ENCODE measurements at places on chromosomes 11 and 22.

GRCh38 chr11:4511282-4512245 lies 29.1 kb downstream of the OR52K1 start:
- no peak for DNase-seq

- no peak for DNase-seq
Measured at GRCh38 chr11:83118814-83119213, 38.1 kb upstream of the PCF11 start.

DNA sequence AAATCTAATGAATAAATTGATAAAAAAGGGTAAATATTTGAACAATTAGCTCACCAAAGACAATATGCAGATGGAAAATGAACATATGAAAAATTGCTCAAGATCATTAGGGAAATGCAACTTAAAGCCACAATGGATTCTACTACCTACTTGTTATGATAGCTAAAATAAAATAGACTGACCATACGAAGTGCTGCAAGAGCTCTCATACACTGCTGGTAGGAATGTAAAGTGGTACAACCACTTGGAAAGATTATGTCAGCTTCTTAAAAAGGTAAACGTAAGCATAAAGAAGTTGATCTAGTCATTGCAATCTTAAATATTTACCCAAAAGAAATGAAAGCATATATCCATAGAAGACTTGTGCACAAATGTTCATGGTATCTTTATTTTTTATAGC lies 504.2 kb upstream of the ARHGAP42 start:
- no peak for DNase-seq

- DNase-seq, result no peak
Measured at GRCh38 chr22:24046024-24046423, 34.9 kb downstream of the CABIN1 start.

DNA sequence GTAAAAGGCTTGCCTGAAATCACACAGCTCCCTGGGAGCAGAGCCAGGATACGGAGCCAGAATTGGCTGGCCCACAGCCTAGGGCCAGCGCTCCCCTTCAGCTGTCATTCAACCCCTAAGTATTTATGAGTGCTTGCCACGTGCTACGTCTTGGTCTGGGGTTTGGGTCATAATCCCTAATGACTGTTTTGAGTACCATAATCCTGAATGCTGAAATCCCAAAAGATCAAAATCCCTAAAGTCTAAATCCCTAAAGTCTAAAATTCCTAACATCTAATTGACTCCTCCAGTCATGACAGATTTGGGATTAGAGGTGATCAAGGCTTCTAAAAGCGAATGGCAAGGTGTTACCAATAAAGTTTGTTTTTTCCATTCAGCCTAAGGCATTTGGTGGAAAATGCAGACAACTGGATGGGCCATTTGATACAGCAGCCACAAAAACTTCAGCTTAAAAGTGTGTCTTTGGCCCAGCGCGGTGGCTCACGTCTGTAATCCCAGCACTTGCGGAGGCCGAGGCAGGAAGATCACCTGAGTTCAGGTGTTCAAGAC lies 59.8 kb upstream of the PRR5 start:
- DNase-seq, result no peak

DNA sequence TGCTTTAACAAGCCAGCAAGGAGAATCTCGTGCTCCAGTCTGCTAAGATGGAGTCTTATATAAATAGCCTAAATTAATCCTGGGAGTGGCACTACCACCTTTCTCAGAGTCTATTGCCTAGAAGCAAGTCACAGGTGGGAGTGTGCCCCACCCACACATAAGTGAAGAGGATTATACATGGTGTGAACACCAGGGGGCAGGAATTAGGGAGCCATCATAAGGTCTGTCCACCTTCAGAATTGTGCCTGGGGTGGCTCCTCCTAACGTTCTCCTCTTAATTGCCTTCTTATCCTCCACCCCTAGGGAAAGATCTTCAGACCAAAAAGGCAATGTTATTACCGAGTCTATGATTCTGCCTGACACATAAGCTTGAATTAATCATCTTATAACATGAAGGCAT lies 276.8 kb upstream of the SESN3 start:
- DNase-seq, result no peak

DNA sequence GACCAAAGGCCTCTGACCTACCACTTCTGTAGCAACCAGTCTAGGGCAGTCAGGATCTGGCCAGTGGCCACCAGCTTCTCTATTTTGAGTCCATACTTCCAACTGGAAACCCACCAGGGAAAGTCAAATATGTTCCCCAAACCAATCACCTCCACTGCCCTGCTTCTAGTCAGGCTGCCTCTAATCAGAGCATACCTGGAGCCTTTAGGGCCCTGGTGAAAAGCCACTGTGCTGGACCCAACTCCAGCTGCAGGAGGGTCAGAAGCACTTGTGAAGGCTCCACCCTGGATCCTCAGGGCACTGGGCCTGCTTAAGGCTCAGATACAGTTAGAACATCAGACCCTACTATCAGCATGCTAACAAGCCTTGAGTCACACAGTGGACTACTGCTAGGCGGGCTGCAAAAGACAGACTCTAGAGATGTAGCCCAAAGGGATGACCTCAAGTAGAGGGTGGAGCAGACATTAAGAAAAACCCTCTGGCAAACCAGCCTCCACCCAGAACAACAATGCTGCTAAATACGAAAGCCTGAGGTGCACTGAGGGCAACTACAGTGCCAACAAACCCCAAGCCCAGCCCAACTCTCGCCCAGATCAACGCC lies 69.2 kb downstream of the DGCR2 start:
- no peak for DNase-seq

DNA sequence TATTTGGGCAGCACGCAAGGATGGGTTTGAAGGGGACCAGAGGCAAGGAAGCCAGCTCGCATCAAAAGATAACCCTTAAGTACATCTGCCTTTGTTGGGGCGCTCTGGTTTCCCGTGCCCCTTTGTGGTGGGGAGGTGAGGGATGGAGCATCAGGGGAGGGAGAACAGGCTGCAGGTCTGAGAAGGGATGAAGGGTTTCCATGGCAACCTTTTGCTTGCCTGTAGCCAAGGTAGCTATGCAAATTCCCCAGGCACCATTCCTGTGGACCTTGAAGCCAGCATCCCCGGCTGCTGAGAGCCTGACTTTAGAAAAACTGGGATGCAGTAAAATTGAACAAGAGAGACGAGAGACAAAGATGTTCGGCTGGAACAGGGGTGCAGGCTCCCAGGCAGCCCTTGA lies 75.7 kb downstream of the SEZ6L start:
- no peak for DNase-seq
